ENCODE measurements at places on chromosomes 5 and 9.

DNA sequence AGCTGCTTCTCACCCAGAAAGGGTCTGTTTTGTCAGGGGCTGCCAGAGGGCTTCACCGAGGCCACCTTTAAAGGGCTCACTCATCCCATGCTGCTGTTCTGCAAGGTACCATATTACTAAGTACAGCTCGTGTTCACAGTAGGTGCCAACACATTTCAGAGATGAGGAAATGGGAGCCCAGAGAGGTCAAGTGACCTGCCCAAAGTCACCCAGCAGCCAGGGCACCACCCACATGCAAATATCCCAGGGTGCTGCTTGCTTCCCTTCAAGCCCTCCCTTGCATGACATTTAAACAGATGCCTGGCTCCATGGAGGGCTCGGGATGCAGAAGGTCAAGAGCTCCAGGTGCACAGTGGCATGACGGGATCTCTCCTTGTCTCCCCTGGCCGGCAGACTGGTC is 123.5 kb upstream of the SARDH start:
- DNase-seq: no peak

DNA sequence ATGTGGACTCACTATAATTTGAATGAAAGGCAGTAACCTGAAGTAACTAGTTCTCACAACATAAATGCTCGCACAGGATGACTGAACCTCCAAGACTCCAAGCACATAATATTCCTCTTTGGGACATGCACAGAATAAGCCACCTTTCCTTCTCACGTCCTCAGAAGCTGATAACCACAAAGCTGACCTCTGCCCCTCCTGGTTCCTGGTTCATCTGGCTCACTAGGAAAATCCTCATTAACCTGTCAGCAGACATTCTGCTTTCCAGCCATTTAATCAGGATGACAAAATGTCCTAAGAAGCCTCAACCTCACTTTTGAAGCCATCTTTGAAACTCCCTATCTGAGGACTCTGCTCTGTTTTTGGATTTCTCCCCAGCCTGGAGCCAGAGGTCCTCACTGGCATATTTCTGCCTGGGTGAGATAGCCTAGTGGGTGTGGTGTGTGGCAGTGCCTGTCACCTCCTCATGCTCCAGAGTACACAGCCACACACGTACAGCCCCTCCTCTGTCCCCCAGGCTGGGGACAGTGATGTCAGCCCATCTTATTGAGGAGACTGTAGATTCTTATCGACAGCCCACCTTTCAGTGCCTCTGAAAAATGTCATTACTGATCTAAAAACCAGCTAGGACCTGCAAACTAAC is 10.3 kb downstream of the ANKH start:
- DNase-seq: no peak

GRCh38 chr9:104787306-104788015 is 23.5 kb downstream of the NIPSNAP3B start:
- no peak for DNase-seq

DNA sequence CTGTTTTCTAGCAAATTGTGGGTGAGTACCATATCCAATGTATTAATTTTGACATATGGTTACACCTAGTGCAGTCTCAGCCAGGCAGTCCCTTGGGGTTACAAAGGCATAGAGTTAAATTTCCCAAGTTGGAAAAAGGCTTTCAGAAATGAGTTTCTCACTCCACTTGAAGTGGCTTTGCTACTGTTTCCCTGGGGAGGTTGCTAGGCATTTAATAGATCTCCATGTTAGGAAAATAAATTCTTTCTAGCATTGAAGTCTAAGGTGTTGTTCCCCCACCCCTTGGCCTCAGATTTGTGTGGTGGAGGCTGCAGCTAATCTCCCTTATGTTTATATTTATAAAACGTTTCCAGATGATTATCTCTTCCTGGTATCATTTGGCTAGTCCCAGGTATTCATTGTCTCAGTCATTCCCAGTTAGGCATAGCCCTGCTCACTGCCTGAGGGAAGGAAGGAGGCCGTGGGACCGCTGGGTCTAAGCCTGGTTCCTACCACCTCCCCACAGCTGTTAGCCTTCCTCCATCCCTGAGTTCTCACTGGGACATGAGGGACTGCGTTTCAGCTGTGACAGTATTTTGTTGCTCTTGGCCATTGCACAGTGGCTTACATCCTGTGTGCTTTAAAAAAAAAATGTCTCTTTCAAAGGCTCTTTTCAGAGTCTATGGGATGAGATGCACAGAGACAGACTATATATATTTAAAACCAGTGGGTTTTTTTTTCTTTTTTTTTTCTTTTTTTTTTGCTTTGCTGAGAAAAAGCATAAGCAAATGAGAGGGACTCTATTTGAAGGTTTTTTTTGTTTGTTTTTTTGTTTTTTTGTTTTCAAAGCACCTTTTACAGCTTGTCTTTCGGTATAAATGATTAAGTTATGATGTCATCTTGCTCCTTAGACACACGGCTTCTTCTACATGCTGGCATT is 121.5 kb downstream of the MAST4 start:
- DNase-seq: no peak

DNA sequence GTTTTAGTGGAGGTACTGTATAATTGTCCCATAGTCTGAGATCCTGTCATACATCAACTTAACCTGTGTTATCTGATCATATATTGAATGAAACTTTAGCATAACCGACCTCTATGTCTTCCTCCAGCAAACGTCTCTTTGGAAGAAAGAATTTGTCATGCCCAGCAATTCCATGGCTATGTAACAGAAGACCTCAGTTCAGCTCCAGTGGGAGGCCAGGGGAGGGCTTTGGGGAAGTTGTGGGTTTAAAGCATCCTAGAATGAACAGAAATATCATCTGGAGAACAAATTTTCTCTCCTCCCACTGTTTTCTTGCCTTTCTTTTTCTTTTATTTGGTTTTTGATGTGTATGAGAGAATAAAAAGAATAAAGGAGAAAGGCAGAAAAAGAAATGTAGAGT is 164.5 kb downstream of the GAS1 start:
- DNase-seq: no peak

DNA sequence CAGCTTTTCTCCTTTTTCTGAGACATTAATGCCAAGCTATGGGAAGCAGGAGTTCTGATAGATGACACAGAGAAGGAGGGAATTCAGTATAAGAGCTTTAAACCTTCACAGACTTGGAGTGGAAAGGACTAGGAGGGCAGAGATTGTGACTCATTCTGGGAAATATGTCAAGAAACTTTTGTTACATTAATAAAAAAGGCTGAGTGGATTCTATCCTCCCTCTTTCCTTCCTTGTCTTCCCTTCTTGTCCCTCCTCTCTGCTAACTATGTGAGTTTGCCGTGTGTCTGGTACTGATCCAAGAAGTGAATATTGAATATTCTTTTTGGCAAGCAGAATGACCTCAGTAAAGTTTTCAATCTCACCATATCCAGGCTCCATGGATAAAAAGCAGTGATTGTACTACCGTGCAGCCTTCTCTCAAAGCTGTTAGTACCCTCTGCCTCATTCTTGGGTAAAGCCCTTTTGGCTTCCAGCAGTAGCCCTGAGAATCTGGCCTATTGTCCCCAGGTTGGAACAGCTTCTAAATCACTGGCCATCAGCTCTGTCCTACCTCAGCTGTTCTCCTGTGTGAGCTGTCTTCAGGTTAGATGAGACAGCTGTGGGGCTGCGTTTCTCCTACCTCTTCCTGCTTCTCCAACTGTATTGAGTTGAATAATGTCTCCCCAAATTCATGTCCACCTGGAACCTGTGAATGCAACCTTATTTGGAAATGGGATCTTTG is 73.9 kb downstream of the ATG10 start:
- DNase-seq: no peak

GRCh38 chr5:73376618-73377170 is 71.9 kb downstream of the FOXD1 start:
- no peak for DNase-seq

DNA sequence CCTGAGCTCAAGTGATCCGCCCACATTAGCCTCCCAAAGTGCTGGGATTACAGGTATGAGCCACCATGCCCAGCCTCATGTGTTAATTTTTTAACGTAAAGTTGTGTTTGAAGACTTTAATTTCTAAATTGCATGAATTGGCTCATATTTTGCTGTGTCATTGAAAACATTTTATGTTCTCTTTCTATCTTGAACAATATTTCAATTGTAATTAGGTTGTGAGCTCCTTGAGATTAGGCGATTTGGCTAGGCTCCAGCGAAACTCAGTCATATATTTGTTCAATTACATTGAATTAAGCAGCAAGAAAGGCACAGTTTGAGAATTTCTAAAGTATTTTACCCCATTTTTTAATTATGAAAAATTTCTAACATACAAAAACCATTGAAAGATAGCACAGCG is 34.0 kb downstream of the GAPVD1 start:
- no peak for DNase-seq

DNA sequence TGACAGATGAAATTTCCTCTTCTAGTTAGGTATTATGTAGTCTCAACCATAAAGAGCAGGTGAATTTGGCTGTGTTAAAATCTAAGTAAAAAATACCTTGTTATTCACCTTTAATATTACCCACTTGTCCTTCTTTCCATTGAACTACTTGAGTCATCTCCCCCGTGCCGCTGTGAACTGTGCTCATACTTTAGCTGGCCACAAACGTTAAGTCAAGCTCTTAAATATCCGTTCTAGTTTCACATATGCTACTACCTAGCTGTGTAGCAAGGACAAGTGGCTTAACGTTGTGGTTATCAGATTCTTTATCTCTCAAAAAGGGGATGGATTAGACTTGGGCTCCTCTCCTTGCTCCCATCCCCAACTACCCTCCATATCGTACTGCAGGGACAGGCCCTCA is 110.4 kb downstream of the EFNA5 start:
- no peak for DNase-seq

- DNase-seq: no peak
Measured at GRCh38 chr9:3760031-3760430, 234.2 kb upstream of the RFX3 start.

- no peak for DNase-seq
Measured at GRCh38 chr9:127136880-127137639, 14.6 kb upstream of the ANGPTL2 start.

DNA sequence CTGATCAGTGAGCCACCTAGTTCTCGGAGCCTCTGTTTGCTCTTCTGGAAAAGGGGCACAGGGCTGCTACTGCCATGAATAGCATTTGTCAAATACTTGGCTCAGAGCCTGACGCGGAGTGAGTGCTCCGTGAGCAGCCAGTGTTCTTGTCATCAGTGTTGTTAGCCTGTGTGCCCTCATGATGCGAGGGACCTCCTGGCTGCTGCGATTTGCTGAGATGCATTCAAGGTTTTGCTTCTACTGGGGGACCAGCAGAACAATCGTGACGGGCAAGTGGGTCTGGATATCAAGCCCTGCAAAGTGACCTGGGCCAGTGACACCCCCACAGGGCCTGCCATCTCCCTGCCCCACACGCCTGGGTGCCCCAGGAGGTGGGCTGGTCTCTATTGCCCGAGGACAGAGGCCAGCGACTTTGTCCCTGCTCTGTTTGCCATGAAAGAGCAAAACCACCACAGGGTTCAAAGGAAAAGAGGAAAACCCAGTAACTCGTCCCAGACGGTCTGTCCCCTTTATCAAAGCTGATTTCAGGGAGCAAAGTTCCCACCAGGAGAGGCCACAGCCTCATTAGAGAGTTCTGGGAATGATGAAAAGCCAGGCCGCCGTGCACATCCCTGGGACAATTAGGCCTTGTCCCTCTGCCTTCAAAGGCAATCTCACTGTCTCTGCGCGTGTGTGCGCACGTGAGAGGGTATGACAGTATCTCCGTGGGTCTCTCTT is 86.5 kb upstream of the LMX1B start:
- no peak for DNase-seq

DNA sequence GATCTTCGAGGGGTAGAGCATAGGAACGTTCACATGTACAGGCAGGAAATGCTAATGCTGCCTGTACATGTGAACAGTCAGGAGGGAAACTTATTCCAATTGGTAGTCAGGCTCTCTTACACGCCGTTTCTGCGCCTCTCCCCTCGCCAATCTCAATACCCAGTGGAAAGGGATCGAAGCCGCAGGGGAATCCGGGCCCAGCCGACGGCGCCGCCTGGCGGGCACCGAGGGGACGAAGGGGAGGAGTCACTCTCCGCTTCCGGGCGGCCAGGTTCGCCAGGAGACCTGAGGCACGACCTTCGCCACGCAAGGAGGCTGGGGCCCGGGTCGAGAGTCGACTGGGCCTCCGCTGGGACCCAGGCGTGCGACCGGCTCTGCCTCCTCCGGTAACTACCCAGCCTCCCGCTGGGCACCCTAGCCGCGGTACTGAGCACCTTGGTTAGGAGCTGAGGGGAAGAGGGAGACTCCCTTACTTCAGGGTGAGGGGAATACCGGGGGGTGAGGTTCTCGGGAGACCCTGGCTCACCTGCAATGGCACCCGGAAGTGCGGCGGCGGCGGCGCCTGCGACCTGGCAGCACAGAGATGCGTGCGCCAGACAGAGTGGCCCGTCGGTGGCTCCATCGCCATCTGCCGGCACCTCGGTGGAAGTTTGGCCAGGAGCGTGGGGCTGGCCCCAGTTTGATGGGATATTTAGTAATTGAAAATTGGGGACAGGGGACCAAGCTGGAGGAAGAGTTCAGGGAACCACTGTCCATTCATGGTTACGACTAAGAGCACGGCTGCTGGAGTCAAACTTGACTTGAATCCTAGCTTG is at the start of gene PIGO:
PIGO (minus strand) TSS at position 557 of the 815 bp plus-strand sequence. CDS start 1,026 bp downstream, outside the sequence.
- DNase-seq: peak; percentile 93

DNA sequence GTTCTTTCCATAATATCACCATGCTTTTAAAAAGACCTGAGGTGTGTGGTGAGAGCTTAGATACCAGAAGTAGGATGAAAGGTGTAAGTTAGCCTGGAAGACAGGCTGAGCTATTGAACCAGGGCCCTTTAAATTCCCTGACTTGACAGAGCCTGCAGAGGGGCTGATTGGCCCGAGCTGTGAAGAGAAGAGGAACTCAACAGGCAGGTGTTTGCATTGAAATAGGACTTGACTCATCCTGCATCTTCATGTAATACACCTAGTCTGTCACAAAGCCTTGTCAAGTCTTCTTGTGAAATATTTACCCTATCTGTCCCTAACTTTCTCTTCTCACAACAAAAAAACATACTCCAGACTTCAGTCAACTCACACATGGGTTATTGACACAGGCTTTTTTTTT is 16.6 kb upstream of the ANP32B start:
- no peak for DNase-seq

- DNase-seq: no peak
Measured at GRCh38 chr9:127633216-127633862, 21.3 kb downstream of the STXBP1 start.

DNA sequence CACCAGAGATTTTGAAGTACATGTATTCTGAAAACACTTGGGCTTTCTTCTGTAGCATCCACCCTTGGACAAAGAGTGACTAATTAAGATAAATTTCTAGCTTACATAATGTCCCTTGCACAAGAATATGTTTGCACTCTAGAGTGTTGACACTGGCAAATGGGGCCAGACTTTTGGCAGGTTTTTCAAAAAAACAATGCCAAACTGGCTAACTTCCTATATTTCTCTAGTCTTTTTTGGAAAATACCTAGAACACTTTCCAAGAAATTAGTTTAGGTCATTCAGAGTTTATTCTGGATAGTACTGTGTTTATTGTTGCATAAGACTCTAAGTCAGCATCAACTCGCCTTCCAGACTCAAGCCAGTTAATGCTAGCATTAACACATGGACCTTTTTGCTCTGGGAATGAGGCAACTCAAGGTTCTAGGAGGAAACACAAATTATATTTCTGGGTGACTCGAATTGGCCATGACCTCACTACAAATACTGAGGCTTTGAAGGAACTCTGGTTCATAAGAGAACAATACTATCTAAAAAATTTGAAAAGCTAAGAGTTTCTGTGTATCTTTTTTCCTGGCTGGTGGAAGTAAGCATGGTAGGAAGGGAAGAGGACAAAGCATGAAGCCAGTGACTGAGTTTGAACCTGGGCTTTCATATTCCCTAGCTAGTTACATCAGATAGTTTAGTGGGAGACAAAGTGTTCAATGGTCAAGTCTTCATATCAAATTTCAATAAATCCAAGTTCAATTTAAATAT is 101.6 kb downstream of the NREP start:
- no peak for DNase-seq
